Lower lobe of right lung (tissue), 2 donors: ENCODE measurements at places on chromosomes 1 and 21.

- DNase-seq: no peak
Observed at GRCh38 chr1:110680036-110680735, 5.4 kb upstream of the KCNA3 start.

- no peak for DNase-seq
Observed at GRCh38 chr1:62318756-62319544, at the start of gene KANK4. KANK4 (minus strand) TSS chr1:62319434; CDS start chr1:62281564, 37,870 bp downstream.

DNA sequence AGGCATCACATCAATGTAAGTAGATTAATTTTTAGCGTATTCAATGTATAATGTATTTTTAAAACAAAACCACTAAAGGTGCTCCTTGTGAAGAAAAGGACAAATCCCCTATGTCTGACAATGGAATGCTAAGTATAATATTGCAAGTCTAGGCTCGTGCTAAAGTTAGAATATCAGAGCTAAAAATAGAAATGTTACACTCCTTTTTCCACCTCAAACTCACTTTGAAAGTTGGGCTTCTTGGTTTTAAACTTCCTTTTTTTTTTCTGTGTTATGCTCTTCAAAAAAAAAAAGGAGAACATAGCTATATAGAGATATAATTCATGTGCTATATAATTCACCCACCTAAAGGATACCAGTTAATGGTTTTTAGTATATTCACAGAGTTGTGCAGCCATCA is 3.6 kb upstream of the SERBP1 start:
- no peak for DNase-seq

DNA sequence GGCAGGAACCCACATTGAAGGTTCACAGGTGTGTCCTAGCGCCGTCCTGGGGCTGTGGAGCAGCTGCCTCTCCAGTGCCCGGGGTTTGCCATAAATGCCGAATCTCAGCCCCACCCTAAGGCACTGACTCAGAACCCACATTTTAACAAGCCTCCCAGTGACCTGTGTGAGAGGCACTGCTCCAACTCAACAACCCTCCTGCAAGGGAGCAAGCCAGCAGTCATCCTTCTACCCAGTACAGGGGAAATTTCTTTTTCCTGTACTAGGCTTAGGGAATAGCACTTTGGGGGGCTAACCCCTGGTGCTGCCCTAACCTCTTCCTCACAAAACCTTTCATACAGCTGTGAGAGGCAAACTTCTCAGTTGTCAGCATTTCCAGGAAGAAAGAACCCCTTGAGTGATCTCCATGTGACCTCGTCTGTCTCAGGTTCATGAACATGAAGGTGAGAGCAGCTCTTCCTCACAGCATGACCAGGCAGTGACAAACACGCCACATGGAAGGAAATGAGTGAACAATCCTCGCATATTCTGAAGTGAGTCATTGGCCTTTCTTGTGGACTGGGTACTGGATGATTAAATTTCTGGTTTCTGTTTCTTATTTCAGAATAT is 11.4 kb upstream of the BCAR3 start:
- no peak for DNase-seq

GRCh38 chr1:116474921-116475849 is 95.6 kb downstream of the CD58 start:
- DNase-seq: no peak

DNA sequence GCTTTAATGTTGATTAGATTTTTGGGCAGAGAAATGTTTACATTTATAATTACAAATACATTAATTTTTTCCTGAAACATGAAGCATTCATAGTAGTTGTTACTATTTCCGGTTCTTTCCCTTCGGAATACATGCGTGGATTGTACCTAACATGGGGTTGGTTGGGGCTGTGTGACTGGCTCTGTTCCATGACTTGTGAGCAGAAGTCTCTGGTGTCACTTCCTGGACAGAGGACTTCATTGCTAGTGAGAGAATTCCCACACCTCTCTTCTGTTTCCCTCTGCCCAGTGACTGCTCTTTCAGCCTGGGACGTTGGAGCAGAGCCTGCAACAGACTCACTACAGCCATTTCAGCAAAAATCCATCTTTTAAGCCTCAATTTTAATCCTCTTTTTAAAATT is 231.4 kb downstream of the GRIK1 start:
- DNase-seq: no peak

DNA sequence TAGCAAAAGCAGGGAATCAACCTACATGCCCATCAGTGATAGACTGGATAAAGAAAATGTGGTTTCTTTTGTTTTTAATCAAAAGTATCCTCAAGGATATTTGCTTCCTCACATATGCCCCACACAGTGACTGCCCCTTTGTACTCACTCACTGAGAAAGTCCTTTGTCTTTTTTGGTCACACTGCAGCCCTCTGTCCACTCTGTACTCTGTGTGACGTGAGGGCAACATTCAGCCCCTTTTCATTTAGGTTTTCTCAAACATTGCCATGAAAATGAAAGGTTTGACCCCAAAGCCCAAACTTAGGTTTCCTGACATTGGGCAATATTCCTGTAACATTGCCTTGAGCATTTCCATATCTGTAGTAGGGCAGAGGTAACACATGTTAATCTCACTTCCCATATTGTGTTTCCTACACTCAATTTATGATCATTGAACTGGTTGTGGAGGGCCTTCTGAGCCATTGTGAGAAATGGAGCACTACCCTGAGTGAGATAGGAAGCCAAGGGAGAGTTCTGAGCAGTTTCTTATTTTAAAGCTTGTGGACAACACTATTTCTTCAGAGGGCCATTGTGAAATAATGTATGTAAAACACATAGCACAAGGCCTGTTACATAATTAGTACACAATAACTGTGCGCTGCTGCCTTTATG is 501.9 kb upstream of the C1orf87 start:
- DNase-seq: no peak

- DNase-seq: no peak
Observed at GRCh38 chr1:111730706-111731105, 8.5 kb downstream of the INKA2 start.

DNA sequence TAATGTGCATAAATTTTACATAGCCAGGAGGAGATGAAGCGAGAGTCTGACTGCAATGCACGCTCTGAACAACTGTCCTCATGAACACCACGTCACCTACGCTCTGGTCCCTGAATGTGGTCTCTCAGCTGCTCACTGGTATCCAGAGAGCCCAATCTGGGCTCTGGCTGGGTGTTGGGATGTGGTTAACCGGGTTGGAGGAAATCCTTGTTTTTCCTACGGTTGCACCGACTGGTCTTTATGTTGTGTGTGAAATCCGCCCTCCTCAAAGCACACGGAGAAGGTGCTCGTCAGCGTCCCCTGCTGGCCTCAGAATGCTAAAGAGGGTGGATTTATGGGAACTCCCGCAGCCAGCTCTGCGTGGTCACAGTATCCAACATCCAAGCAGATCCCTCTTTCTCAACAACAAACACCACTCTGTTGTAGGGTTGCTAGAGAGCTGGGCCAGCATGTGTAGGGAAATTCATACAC is 51.8 kb upstream of the FAM89A start:
- peak; percentile 57 for DNase-seq

DNA sequence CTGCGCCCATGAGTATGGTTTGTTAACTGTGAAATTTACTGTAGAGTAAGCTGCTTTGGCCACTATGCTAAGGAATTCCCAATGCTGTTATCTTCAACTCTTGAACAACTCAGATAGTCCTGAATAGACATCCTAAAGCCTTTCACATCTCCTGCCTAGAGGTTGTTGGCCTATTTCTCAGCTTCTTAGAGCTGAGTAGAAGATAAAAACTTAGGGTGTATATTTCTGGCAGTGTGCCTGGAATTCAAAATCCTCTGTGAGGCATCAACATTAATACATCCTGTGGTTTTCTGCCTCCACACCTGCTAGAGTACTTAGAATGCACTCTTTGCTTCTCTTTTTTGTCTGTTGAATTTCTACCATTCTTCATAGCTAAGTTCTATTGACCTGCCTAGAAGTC is 45.8 kb upstream of the RC3H1 start:
- DNase-seq: no peak

DNA sequence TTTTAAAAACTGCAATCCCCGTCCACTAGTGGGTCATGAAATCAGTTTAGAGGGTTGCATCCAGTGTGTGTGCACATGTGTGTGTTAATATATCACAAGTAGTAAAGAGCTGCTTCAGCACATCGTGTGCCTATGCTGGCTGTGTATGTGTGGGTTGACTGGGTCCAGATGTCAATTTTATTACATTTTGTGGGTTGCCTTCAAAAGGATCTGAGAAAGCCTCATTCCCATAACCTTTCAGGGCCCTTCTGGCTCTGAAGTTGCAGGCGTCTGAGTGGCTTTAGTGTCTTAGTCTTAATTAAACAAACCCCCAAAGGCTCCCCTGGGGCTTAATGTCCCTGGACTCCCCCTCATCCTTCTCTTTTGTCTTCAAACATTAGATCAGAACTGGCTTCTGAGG is 19.8 kb downstream of the PLA2G2D start:
- no peak for DNase-seq

DNA sequence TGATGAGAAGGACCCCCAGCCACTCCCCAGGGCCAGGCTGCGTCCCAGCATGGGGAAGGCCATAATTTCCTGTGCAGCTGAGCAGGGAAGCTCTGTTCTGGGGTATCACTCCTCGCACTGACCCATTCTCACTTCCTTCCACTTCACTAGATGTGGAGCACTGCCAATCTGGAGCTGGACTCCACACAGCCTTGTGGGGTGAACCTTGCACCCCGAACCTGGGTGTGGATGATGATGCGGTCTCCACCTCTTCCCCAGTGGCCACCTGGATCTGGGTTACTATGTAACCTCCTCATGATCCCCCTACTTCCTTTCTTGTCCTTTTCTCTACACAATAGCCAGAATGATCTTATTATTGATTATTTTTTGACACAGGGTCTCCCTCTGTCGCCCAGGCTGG is 36.7 kb downstream of the CTNNBIP1 start:
- DNase-seq: no peak

GRCh38 chr1:205111354-205111753 is 10.4 kb downstream of the RBBP5 start:
- no peak for DNase-seq

- no peak for DNase-seq
Observed at GRCh38 chr21:37668462-37669239, 247.6 kb downstream of the KCNJ6 start.

GRCh38 chr1:211762206-211762605 is 68.4 kb downstream of the LPGAT1 start:
- no peak for DNase-seq

- DNase-seq: no peak
Observed at GRCh38 chr1:6212193-6212959, 6.5 kb downstream of the RNF207 start.

DNA sequence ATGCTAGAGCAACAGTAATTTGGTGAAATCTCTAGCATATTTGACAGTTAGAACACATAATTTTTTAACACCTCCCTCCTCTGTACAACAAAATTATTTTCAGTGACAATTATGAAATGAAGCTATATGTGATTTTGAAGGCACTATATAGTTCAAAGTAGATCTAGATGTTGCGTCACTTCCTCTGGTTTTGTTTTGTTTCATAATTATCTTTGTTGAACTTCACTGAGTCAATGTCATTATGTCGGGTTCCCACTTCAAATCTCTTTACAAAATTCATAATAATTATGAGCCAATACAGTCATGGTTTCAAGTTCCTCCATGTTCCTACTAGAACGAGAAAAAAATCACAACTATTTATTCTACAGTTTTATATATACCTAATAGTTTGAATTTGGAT is 254.8 kb upstream of the PLXNA2 start:
- DNase-seq: no peak

DNA sequence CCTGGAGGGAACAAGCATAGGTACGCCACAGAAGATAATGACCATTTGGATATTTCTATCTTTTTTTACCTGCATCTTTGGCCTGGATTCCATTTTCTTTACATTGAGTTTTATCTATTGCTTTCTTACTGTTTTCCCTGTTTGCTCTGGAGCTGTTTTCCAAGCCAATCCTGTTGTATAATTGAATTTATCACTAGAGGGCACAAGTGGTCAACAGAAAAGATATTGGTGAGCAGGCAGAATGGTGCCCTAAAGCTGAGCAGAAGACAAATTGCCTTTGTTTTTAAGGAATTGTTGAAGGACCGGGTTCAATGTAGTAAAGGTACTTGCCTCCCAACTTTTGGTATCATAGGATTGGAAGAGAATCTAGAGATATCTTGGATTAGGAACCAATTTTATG is 152.8 kb downstream of the PPP1R12B start:
- DNase-seq: no peak

GRCh38 chr1:160883581-160884513 is 1.1 kb downstream of the ITLN1 start:
- DNase-seq: no peak

DNA sequence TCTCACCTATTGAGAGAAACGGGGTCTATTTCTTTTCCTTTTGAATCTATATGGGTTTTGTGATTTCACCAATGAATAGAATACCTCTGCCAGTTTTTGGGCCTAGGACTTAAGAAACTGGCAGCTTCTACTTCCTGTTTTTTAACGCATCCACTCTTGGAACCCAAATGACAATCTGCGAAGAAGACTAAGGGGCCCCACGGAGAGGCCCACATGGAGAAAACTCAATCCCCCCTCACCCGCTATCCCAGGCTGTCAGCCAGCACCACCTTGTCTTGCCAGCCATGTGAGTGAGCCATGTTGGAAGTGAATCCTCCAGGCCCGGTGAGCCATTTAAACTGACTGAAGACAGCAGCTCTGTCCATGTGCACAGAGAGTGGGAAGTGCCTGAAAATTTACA is 3.6 kb upstream of the HENMT1 start:
- no peak for DNase-seq

DNA sequence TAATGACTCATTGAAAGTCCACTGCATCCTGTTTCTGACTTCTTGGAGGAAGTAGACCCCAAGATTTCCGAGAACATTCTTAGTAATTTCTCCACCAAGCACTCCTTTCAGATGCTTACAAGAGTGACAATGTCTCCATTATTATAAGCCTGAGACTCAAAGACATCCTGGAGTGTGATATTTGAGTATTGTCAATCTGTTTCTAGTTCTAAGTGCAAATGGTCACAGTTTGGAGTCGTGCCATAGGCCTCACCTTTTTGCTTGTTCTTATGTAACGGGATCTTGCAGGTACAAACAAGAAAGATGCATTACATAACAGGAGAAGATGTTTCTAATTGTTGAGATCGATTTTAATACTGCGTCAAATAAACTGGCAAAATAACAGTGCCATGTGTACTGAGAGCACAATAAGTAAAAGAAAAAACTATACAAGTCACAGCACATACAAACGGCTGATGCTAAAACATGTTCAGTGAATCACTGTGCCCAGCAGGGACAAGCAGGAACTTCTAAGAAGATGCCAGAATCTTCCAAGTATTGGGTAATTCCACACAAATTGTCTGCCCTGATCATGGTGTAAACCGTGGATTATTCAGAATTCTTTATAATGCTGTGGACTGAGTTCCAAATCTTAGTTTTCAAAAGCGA is 54.1 kb downstream of the CD2 start:
- no peak for DNase-seq

GRCh38 chr1:92921031-92922023 is 39.9 kb downstream of the DIPK1A start:
- DNase-seq: no peak
